ENCODE measurements at places on chromosomes 4 and X.

DNA sequence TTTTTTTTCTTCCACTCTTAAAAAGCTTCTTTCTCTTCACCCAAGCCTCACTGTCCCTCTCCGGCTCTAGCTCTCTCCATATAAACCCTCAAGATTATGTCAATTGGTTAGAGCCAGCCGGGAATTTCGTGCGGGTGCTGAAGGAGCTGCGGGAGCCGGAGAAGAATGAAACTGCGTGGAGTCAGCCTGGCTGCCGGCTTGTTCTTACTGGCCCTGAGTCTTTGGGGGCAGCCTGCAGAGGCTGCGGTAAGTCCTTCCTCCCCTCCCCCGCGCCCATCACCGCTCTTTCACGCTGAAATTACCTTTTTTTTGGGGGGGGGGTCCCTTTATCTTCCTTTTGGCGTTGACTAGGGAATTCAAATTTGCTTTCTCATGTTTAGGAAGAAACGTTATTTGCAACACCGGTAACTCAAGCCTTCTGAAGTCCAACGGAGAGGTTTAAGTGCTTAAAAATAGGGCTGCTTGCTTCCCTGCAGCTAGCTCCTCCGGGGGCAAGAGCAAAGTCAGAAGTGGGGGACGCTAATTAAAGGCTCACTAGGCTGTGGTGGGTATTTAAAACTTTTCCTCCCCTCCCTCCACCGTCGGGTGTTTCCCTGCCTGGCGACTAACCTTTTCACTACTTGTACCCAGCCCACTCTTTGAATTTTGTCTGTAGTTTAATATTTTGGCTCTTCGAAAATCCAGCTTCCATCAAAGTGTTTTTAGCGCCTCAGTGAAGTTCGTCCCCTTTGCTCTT lies 491 bp downstream of the COL4A5 start:
- no peak for DNase-seq

- no peak for DNase-seq
Measured at GRCh38 chr4:118348886-118349285, 3.9 kb downstream of the PRSS12 start.

DNA sequence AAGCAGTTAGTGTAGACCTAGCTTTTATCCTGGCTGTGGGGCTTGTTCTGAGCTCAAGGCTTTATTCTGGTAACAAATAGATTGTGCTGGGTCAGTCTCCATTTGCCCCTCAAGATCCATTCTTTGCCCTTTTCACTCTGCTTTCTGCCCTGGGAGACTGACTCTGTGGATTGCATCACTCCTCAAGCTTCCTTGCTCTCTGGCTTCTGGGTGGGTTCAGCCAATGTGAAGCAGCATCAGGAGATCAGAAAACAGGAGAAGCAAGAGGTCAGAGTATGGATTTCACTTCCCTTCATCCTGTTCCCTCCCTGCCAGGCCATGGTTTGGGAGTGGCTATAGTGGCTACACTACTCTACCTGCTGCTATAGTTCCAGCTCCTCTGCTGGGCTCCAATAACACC lies 184.1 kb upstream of the NDP start:
- DNase-seq: no peak

- DNase-seq: no peak
Measured at GRCh38 chr4:53128706-53129357, 237.0 kb downstream of the SCFD2 start.

- peak; percentile 66 for DNase-seq
Measured at GRCh38 chr4:3765271-3766035, 732 bp upstream of the ADRA2C start.

GRCh38 chr4:73341454-73341853 lies 62.6 kb upstream of the ALB start:
- DNase-seq: peak; percentile 47

GRCh38 chr4:62271107-62271506 lies 1071.0 kb downstream of the ADGRL3 start:
- no peak for DNase-seq

DNA sequence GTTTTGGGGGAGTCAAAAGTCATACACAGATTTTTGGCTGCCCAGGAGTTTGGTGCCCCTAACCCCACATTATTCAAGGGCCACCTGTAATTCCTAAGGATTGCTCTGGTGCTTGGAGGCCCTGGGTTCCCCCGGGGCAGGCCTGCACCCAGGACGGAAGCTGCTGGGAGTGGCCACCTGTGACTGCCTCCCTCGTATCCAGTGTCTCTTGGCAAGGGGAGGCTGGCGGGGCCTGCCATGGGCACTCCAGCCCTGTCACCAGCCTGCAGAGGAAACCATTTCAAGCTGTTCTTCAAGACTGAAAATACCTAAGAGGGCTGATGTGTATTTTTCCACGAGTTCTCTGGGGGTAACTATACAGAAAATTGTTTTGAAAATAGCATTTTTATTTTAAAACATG lies 24.5 kb upstream of the GPR78 start:
- DNase-seq: no peak

DNA sequence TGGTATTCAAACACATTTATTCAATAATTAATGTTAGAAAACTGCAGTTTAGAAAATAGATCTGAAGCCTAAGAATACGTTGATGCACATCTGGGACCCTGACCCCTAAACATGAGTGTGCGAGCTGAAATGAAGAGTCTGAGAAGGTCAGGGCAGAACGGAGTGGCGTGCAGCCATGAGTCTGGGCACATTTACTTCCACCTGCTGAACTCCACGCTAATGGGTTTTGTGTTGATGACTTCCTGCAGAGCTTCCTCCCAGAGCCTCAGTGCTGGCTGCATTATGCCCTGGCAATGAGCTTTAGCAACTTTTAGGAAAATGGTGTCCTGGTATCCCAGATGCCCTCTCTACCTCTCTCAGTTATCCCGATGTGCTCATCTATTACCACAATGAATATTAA lies 53.1 kb downstream of the FAM114A1 start:
- no peak for DNase-seq

GRCh38 chr4:113960684-113961321 lies 18.6 kb downstream of the ARSJ start:
- no peak for DNase-seq

GRCh38 chrX:9923357-9923756 lies 43.8 kb upstream of the CLDN34 start:
- DNase-seq: no peak

GRCh38 chr4:38386654-38387188 lies 277.3 kb upstream of the KLF3 start:
- no peak for DNase-seq

DNA sequence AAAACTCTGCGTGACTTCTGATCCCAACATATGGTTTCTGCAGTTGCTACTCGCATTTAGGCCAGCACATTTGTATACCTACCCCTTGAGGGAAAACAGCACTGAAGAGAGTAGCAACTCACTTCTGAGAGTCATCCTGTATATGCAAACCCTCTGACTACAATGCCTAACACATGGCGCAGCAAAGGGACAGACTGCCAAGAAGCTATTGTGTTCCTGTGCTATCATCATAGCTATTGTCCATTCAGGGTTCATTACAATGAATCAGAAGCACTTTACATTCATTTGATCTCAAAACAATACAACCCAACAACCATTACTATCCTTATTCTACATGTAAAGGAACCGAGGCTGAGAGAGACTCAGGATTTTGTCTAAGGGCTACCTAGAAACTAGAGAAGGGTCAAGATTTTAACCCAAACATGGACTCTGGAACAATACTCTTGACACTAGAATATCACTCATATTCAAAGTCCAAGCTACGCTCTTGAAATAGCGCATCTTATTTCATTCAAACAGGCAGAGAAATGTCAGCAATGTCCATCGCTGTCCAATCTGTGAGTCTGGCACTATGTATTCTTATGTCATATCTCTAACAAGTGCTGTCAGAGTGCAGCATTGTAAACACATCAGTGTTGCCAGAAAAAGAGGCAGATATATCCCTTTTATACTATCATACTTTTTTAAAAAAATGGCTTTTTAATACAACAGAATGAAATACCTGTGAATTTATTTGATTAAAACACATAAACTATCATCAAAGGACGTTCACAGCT lies 173.6 kb downstream of the CORIN start:
- no peak for DNase-seq

DNA sequence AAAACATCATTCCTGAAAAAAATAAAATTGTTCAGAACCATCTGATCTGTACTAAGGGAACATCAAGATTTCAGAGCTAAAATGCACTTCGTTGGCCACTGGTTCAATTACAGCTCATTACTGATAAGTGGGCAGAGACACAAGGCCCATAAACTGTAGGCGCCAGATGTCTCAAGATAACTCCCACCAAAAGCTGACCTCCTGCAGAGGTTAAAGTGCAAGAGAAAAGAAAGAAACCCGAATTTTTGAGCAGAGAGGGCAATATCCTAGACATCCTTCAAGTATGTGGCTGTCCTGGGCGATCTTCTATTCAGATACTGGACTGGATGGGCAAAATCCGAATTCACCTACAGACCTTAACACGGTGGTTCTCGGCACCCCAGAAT lies 660 bp downstream of the GEMIN8 start:
- no peak for DNase-seq

DNA sequence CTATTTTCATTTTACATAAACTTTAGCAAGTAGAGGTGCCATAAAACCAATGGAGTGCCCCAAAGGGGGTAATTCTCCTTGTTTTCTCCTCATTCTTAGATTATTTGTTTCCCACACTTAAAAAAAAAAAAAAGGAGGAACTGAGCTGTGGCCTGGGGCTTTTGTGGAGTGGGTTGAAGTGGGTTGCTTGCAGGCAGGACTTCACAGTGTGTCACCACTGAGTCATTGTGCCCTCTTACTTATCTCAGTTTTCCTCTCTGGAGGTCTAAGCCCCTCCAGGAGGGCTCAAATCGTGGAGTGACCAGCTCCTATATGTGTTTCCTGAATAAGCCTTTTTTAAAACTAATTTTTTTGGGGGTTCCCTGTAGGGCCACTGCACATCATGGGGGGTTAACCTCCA lies 69.0 kb downstream of the SLC16A2 start:
- DNase-seq: no peak

DNA sequence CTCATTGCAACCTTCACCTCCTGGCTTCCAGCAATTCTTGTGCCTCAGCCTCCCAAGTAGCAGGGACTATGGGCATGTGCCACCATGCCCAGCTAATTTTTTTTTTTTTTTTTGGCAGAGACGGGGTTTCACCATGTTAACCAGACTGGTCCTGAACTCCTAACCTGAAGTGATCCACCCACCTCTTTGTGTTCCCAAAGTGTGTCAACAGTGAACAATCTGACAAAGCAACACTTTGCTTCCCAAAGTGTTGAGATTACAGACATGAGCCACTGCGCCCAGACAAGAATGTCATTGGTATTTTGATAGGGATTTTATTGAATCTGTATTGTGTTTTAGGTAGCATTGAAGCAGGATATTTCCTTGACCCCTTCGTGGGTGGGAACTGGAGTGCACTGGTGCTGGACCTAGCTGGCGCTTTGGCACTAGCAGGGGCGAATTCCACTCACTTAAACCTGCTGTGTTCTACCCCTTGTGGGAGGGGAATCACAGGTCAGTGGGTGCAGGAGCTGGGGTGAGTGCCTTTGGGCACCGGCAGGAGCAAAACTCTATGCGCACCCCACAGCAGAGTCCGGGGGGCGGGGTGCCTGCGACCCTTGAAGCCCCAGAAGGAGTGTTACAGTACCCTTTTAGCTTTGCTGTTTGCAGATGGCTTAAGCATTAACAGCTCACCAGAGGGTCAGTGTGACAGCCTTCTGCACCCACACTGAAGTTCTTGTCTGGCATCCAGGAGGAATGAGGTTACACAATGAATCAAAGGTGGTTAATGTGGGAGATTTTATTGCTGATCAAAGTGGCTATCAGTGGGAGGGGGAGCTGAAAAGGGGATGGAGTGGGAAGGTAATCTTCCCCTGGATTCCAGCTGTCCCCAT lies 21.9 kb downstream of the KLF8 start:
- DNase-seq: no peak

- no peak for DNase-seq
Measured at GRCh38 chrX:43140582-43140981, 362.6 kb upstream of the PPP1R2C start.

DNA sequence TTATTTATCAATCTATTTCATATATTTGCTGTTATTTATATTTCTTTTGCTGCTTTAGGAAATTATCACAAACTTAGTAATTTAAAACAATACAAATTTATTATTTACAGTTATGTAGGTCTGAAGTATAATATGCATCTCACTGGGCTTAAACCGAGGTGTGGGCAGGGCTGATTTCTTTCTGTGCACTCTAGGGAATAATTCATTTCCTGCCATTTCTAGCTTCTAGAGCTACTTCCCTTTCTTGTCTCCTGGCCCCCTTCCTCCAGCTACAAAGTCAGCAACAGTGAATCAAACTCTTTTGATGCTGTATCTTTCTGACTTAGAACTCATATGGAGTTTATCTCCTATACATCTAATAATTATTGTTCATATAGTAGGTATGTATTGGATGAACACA lies 303.5 kb upstream of the ARSJ start:
- DNase-seq: no peak

GRCh38 chrX:24979081-24979480 lies 36.7 kb downstream of the ARX start:
- DNase-seq: no peak

DNA sequence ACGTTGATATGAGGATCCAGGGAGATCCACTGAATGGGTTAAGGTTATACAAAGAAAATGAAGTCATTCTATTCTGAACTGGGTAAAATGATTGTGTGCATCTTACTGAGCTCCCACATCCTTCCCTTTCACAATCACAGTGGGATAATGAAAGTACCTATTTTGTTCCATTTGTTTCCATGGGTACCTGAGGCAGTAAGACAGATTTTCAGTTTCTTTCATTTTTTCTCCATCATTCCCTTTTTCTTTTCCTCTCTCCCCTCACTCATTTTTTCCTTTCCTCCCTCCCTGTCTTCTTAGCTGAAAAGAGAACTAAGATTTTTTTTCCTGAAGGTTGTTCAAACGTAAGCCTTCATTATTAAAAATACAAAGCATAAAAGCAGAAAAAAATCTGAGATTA lies 4.6 kb downstream of the GRIA2 start:
- DNase-seq: no peak

DNA sequence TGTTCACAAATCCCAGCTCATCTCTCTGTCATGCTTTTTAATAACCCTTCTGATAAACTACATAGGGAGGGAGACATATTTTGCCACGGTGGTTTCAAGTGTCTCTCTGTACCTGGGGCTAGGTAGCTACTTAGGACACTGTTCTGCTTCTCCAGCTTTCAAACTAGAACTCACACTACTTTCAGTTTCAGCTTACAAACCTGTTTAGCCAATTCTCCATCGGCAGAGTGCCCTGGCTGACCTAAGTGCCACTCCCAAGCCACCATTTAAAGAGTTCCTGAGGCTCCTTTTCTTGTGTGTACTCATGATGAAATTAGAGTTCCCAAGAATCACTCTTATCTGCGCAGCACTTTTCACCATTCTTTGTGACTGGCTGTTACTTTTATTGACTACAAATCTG lies 899.2 kb downstream of the FAT4 start:
- no peak for DNase-seq

- no peak for DNase-seq
Measured at GRCh38 chr4:80165855-80166254, 31.4 kb upstream of the PRDM8 start.

DNA sequence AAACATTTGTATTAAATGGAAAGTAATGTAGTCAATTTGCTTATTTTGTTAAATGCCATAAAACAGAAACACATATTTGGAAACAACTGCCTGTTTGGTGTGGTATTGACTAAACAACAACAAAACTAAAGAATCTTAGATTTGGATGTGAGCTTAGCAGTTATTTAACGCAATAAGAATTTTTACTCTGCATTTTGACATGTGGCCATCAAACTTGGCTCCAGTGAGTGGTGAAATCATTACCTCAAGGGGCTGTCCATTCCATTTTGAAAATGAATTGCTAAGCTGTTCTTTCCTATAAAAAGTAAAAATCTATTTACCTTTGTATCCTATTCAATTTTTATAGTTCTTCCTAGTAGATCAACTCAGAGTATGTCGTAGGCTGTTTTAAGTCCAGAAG lies 84.2 kb downstream of the DKK2 start:
- no peak for DNase-seq

- DNase-seq: no peak
Measured at GRCh38 chrX:47745416-47745815, 86.4 kb upstream of the UXT start.

All from GM13976 (cell line).